ENCODE measurements at places on chromosomes 11 and 22.

DNA sequence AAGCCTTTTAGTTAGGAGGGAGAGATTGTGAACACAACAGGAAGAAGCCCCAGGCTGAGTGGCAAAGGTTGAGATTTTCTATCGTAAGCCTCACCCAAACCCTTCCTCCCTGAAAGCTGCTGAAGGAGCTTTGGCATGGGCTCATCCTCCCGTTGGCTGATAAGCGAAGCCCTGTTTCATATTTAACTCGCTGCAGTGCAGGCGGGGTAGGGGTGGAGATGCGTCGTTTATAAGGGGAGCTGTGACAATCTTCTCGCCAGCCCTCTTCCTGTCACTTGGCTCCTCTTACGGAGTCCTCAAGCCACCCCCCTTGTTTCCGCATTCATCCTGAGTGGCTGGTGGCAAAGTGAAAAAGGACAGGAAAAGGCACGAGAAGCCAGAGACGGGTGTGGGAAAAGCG is 137.0 kb downstream of the OR4C45 start:
- DNase-seq = no peak

DNA sequence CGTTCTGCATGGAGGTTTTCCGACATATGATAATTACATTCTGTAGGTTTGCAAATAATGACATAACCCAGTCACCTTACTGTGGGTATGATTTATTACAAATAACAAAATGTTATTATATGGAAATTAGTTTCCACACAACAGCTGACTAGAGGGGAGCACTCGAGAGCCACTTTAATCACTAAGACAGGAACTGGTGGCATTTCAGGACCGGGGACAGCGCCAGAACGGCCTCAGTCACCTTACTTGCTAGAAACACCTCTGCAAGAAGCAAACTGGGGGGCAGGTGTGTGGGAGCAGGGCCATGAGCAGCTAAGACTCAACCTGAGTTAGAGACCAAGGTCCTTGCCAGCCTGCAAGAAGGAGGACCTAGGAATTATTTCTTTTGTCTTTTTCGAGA is 199.9 kb downstream of the DSCAML1 start:
- DNase-seq = no peak

- DNase-seq = peak; percentile 69
Measured at GRCh38 chr22:47328550-47329243, 566.2 kb downstream of the TBC1D22A start.

GRCh38 chr11:117002639-117003299 is 95.5 kb downstream of the SIK3 start:
- no peak for DNase-seq

- no peak for DNase-seq
Measured at GRCh38 chr11:115117956-115118493, 386.2 kb downstream of the CADM1 start.

DNA sequence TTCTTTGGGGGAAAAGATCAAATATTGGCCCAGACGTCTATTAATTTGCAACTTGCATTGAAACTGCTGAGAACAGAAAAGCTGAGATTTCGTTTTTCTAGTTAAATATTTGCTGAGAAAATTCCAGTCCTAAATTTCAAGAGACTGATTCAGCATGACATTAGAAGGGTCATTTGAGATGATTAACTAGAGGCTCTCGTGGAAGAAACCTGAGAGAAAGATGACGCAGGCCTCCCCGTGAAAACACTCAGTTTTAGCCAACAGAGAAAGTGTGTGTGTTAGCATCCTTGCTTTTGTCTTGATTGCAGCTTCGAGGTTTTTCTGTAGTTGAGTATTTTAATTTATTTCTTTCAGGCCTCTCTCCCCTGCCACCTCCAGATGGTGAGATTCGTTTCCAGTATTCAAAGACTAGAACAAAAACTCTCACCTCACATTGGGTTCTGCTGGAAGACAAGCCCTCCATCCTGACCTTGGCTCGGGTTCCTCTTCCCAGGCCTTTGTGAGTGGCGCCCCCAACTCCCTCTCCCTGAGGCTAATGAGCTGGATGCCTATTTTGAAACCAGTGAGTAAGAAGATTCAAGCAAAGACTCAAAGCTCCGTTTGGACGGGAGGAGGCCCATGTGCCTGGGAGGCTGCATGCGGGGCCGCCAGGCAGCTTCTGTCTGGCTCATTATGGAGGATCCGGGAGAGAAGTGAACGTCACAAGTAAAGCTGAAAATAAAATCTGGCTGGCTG is 52.4 kb downstream of the CELSR1 start:
- no peak for DNase-seq

DNA sequence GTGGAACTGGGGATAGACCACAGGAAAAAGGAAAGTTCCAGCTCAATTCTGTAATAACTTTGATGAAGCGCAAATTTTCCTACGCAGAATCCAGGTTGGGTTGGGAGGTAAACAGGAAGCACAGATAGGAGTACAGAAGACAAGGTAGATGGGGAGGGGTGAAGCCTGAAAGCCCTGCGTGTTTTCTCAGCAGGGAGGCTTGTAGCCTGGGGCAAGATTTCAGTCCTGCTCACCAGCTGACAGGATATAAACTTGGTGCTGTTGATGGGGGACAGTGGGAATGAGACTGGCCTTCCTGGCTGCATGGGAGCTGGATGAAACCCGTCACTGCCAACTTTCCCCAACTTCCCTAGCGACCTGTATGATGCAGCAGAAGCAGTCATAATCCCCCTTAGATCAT is 114.9 kb downstream of the ARHGAP32 start:
- DNase-seq = no peak

DNA sequence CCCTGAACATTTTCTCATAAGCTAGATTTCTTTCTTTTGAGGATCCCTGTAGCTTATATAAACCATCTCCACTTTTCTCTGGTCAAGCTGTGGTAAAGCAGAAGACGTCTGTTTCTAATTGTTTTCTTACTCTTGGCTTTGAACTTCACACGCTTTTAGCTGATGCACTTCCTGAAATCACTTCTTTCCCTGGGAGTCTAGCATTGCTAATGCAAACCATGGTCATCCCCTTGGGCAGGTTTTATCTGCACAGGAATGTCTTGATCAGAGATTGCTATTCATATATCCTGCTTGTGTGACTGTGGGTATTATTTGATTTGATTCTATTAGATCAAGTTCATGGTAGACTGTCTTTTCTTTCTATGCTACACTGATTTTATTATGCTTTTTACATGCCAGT is 199.2 kb upstream of the POU2AF2 start:
- DNase-seq = no peak

DNA sequence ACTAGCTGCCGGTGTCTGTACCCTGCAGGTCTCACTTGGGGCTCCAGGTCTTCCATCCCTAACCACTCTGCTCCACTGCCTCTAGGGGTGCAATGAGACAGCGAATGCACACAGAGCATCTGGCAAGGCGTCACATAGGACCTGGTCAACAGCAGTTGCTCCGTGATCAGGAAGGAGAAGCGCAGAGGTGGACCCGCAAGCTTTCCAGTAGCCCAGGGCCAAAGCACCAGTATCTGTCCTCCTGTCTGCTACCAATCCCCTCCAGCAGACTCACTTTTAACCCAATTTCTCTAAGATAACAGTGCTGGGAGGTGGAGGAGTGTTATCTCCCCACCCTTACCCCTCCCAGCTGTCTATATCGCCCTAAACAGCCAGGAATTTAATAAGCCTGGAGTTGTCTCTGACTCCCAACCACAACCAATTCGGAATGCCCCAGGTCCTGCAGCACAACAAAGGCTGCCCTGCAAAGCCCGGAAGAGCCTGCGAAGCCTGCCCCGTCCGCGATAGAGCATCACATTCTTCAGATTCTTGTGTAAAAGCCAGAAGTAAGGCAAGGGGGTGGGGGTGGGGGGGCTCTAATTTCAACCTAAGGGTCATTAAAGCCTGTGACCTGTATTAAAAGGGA is 19.3 kb downstream of the MYH9 start:
- no peak for DNase-seq

All from brain pericyte (primary cell).